ENCODE measurements at places on chromosomes 2 and 18.

DNA sequence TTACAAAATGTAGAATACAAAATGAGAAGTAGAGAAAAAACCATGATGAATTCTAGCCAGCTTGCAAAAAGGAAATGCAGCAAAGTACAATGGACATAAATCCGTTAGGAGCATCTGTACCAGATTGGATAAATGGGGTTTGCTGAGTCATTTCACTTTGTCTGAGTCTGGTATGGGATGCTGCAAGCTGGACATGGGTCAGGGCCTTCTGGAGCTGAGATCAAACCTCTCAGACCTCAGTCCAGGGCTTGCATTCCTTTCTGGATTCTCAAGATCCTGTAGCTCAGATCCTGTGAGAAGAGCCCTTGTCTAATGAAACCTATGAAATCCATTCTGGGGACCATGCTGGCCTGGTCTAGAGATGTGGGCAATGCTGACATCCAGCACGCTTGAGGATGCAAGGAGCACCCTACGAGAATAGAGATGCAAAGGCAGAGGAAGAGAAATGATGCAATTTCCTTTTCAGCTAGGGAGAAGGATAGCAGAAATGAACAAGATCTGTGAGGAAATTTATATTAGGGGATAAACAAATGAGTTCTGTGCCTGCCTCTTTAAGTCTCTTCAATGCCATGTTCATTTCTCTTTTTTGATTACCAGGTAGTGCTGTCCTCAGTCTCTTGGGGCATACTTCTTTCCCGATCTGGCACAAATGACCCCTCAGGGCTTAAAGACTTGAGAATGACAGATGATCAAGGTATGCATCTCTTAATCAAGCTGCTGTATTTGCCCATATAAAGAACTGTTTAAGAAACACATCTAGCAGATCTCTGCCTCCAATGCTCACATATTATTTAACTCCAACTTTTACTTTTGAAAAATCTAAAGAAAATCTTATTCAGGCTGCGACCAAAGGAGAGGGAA, 230.4 kb downstream of the MEIS1 start:
- no peak for DNase-seq

DNA sequence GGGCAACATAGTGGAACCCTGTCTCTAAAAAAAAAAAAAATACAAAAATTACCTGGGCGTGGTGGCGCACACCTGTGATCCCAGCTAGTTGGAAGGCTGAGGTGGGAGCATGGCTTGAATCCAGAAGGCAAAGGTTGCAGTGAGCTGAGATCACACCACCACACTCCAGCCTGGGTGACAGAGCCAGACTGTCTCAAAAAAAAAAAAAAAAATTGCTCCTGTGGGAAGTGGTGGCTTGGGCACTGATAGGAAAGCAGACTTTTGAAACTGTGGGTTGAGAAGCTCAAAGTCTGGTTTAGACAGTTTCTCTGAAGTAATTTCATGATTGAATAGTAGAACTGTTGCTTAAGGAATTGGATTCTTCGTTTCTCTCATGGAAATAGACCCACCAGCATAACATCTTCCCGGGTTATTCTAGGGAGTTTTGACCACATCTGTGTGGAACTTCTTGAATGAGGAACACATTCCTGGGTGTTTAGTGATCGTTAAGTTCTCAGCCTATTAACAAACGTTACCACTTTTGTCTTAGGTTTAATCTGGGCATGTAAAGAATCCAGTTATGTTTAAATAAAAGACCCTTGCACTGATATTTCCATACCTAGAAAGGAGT, 33.5 kb downstream of the GRHL1 start:
- DNase-seq: no peak

- DNase-seq: no peak
These were observed 65.9 kb upstream of the STPG4 start for GRCh38 chr2:47221039-47221438.

DNA sequence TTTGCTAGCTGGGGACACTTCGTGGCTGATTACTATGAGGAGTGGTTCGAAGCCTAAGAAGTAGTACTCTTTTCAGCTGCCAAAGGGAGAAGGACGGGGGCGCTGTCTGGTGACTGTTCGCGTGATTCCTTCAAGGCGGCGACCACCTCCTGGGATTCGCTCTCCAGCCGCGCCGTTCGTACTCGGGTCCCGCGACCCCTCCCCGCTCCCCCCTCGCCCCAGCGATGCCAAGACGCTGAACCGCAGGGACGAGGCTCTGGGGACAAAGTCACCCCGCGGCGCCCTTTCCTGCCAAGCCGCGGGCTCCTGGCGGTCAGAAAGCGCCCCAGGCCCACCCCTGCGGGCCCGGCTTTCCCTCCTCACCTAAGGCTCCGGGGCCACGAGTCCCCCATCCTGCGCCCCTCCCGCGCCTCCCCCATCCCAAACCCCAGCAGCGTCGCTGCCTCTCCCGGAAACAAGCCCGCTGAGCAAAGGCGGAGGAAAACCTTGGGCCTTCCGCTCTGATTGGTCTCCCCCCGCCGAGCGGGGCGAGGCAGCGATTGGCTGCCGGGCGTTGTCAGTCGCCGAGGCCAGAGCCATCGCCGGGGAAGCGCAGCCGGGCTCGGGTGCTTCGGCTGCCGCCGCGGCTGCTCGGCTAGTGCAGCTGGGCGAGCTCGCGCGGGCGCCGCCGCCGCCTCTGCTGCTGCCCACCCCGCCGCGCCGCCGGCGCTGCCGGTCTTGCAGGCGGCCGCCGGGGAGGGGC, 404.3 kb downstream of the XIRP2 start:
- no peak for DNase-seq

- DNase-seq: no peak
These were observed 204.3 kb downstream of the AGPS start for GRCh38 chr2:177596866-177597265.

GRCh38 chr2:208006337-208006736, 19.0 kb downstream of the PLEKHM3 start:
- DNase-seq: no peak

- DNase-seq: peak; percentile 29
These were observed 868 bp downstream of the INO80D start for GRCh38 chr2:206084870-206085741.

DNA sequence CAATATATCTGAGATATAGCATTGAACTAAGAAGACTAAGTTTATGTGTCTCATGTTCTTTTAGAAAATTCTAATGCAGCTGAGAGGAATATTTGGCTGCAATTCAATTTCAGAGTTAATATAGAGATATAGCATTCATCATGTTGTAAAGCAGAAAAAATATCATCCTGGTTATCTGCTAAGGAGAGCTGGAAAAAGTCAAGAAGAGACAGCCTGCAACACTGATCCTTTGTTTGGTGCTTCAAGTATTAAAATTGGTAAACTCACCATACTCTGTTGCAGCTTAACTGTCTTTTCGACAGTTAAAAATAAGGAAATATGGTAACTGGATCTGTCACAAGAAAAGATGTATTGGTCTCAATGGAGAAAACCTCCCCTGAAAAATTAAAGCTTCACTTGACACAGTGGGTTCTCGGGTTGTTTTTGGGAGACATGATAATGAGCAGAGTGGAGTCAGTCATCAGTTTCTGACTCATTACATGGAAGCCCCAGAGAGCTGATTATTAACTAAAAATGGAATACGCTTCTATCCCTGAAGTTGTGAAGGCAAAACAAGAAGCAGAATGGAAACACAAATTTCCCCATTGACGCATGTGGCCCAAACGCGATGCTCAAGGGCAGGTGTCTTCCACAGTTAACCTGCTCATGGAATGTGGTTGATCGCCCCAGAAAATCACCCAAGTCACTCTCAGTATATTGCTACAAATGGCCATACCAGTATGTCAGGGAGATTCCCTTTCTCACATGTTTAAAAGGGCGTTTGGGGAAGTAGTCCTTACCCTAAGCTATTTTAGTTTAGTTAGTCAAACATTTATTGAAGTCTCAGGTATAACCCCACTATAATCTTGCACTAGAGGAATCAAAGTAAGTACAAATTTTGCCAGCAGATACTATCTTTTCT, 8.2 kb downstream of the BCL2 start:
- no peak for DNase-seq

DNA sequence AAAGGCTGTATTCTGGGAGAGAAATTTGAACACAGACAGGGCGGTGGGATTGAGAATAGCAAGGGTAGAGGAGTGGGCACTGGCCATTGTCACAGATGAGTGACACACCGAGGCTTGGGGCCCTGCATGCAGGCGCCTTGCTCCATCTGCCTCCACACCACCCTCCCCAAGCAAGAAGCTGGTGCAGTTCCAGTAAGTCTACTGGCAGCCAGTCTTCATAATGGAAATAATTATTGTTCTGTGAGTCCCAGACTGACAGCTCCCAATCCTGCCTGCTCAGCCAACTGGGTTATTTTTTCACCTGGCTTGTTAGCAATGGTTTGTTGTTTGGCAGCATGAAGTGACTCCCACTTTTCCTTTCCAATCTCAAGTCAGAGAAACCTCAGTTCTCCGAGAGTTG, 13.0 kb downstream of the TTC32 start:
- no peak for DNase-seq

DNA sequence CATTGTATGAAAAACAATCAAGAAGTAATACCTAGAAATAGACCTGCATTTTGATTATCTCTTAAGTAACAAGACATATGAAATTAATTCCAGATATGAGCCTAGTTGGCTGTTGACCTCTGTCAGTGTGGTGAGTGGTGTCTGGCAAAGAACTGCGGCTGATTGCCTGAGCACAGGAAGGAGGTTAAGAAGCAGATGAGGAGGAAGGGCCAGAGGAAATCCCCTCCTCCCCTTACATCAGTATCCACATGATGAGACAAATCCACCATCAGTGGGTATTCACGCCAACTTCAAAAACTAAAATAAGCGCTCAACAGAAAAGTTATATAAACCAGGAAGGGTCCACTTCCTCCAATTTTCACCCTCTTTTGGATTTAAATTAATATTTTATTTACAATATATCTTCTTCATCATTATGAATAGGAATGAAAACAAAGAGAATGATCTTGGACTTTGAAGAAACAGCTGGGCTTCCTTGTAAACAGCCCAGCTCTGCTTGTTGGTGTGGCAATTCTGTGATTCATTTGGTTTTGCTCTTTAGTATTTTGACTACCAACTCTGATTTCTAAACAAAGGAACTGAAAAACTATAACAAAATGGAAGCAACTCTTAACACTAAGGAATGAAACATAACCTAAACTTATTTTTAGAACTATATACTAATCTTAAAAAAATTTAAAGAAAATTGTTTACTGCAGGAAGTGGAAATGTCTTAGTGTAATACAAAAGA, 27.3 kb downstream of the RFTN2 start:
- DNase-seq: no peak

- DNase-seq: no peak
These were observed 58.7 kb upstream of the CDH19 start for GRCh38 chr18:66662632-66663031.

All from activated CD4-positive, alpha-beta T cell treated with anti-CD3 and anti-CD28 coated beads for 1 hour (primary cell).